ENCODE measurements at places on chromosomes 5 and 9.
A peak's percentile ranks its signal among the peaks of the same experiment; 100 is the strongest.

- no peak for DNase-seq
Observed at GRCh38 chr9:105449081-105449480, 1.2 kb downstream of the FSD1L start.

GRCh38 chr5:59789894-59790293 lies 103.6 kb downstream of the PDE4D start:
- no peak for DNase-seq

- DNase-seq = peak; percentile 12
Observed at GRCh38 chr5:6576861-6577501, 55.9 kb downstream of the NSUN2 start.

DNA sequence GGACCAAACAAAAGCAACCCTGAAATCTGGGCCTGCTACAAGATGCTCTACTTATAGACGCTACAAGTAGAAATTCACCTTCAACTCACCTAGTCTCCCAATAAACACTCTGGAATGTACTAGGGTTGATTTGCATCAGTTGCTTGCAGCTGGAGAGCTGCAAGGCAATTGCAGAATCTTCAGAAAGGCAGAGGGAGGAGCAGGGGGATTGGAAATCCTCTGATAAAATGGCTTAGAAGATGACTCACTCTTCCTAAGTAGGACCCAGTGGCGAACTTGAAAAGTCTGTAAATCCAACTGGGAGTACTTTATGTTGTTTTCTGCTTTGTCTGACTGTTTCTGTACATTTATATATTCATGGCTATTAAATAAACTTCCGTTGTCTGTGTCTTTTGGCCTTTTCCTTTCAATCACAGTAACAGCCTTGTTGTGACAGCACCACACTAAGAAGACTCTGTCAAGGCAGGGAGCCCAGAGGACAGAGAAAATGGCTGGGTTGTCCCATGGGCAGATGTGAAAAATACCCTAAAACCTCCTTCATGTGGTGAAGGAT lies 14.7 kb upstream of the MLLT3 start:
- DNase-seq = no peak

- DNase-seq = no peak
Observed at GRCh38 chr9:85594316-85594715, 147.4 kb downstream of the AGTPBP1 start.

DNA sequence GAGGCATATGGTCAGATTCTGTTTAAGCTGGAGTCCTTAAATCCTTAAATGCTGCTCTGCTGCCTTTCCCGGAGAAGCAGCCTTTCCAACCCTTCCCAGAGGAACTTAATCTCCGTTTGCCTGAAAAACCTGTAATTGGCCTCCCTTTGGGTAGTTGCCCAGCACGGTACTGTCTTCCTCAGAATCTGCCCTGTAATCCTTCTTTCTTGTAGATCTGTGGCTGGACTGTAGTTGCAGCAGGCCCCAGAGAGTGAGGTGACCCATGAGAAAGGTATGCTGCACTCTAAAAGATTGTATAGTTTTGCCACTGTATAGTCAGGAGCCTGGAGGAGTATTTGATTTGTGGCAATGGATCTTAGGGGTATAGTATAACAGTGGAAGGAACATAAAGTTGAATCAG lies 11.7 kb downstream of the SPIN1 start:
- DNase-seq = peak; percentile 44

- DNase-seq = no peak
Observed at GRCh38 chr9:33480976-33481375, 7.3 kb upstream of the NOL6 start.

DNA sequence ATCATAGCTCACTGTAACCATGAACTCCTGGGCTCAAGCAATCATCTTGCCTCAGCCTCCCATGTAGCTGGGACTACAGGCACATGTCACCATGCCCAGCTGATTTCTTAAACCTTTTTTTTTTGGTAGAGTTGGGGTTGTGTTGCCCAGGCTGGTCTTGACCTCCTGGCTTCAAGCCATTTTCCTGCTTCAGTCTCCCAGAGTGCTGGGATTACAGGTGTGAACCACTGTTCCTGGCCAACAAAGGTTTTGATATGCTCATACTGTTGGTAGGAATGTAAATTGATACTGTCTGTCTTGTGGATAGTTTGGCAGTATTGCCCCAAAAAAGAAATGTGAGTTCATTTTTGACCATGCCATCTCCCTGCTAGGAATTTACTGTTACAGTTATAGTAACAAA lies 77.4 kb upstream of the TMEM171 start:
- DNase-seq = no peak

GRCh38 chr5:157148734-157149615 lies 6.3 kb upstream of the MED7 start:
- peak; percentile 46 for DNase-seq

DNA sequence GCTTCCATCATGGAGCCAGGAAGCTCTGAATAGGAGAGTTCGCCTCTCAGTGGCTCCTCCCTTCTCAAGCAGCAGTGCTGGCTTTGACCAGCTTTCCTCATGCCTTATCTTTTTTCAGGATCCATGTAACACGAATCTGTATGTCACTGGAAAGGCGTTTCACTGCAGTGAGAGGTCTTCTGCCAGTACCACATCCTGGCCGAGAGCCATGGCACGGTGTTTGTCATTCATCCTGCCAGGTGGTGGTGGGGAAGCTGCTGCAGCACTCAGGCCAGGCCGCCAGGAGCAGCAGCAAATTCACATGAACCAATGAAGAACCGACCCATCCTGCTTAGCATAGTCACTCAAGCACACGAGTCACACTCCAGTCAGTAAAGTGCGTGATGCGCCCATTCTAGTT lies 179.0 kb downstream of the FANCC start:
- no peak for DNase-seq

DNA sequence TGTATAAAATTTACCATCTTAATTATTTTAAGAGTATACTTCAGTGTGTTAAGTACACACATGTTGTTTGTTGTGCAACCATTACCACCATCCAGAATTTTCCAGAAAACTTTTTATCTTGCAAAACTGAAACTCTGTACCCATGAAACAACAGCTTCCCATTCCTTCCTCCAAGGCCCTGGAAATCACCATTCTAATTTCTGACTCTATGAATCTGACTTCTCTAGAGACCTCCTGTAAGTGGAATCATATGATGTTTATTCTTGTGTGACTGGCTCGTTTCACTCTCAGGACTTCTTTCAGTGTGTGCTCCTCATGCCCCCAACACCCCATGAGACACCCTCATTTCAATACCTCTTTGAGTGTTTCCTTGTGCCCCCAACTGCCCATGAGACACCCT lies 60.4 kb upstream of the COL15A1 start:
- DNase-seq = no peak

DNA sequence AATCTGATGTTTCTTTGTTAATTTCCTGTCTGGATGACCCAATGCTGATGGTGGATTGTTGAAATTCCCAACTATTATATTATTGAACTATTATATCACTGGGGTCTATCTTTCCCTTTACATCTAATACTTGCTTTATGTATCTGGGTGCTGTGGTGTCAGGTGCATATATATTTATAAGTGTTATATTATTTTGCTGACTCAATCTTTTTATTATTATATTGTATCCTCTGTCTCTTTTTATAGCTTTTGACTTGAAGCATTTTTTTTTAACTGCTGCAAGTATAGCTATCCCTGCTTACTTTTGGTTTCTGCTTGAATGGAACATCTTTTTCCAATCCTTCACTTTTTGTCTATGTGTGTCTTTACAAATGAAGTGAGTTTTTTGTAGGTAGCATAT lies 255.9 kb downstream of the RAB3C start:
- no peak for DNase-seq

GRCh38 chr5:169331292-169331852 lies 30.4 kb upstream of the SLIT3 start:
- DNase-seq = no peak

DNA sequence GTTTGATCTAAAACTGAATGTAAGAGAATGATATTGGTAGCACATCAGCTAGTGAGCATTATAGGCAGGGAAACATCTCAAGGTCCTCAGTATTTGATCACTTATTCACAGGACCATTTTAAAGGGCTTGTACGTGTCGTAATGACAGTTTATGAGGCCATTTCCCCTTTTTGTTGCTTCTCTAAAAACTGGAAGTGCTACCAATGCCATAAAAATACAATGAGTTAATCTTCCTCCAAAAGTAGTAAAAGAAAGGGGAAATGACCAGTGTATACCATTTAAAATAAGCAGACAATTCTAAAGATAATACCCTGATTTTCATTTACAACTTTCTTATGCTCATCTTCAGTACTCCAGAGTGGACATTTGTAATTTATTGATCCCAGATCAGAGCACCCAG lies 285.8 kb upstream of the PCSK5 start:
- DNase-seq = no peak

- no peak for DNase-seq
Observed at GRCh38 chr5:29197631-29198454, 1995.6 kb upstream of the CDH6 start.

- DNase-seq = no peak
Observed at GRCh38 chr5:76402251-76402885, 717 bp upstream of the IQGAP2 start.

- no peak for DNase-seq
Observed at GRCh38 chr5:43358726-43359125, 45.5 kb upstream of the HMGCS1 start.

DNA sequence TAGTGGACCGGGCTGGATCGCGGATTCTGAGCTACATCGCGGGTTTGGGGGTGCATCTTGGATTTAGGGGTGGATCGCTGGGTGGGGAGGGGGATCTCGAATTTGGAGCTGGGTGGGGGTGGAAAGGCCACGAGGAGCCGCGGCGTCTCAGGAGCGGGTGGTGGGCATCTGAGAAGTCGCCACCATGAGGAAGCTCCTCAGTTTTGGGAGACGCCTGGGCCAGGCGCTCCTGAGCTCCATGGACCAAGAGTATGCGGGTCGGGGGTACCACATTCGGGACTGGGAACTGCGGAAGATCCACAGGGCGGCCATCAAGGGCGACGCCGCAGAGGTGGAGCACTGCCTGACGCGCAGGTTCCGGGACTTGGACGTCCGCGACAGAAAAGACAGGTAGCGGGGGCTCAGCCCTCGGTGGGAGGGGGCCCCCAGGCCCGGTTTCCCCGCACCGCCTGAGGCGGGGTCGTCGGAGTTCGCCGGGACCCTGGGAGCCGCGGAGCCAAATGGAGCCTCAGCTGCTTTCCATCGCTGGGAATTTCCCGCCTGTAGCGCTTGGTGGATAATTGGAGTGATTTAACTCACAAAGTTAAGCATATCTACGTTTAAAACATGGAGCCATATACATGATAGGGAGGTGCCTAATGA lies 376 bp downstream of the ANKRD18B start:
- DNase-seq = no peak

DNA sequence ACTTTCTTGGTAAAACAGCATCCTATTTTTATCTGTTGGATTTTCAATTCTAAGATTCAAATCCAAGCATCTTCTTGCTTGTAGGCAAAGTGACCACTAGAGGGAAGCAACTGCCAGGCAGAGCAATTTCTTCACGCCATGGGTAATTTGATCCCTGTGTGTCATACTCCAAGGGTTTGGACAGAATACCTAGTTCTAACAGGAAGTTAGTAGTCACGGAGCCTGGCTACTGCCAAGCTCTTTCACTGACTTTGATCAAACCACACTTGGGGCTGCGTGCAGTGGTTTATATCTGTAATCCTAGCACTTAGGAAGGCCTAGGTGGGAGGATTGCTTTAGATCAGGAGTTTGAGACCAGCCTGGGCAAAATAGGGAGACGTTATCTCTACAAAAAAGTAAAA lies 473.6 kb upstream of the TNC start:
- DNase-seq = peak; percentile 98

DNA sequence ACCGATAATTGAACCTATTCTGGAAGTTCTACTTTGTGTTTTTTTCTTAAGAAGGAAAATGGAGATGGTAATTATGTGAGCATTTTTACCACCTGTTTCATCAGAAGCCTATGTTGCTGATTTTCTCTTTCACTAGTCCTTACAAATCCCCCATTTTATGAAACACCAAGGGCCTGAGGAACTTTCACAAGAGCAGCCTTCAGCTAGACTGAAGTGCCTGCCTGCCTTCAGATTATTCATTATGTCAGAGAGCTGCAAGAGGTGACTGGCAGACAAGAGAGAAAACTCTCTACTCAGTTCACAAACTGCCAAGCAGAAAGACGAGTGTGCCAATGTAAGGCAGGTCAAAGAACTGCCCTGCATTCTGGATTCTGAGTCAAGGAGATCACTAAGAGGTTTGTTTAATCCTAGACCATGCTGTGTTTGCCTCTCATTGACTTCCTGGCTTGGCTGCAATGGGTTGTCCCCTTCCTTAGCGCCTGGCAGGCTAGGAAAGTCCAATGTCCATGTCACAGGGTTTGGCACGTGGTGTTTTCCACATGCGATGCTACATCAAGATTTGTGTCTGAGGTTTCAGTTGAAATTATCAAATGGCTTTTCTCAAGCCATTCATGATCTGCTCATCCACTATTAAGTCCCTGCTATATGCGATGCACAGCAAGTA lies 143.3 kb downstream of the CDC42SE2 start:
- no peak for DNase-seq

- DNase-seq = no peak
Observed at GRCh38 chr5:130043834-130044233, 139.6 kb downstream of the CHSY3 start.

DNA sequence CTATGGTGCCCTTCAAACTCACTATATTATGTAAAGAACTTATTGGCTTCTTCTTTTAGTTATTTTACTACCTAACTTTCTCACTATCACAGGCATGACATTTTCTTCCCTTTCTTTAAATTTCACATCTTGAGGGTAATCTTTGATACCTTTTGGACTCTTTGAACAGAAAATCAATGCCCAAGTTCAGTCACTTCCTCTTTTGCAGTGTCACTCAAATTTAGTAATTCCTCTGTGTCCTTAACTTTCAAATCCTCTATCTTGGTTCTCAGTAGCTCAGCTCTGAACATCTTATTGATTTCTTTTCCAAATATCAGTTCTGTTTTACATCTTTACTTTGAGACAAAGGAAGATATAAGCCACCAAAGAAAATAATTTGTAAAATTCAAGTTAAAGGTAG lies 25.5 kb downstream of the CNTLN start:
- no peak for DNase-seq

GRCh38 chr9:6656614-6657300 lies 11.2 kb upstream of the GLDC start:
- DNase-seq = no peak

GRCh38 chr5:170534177-170534576 lies 30.4 kb downstream of the KCNIP1 start:
- no peak for DNase-seq

DNA sequence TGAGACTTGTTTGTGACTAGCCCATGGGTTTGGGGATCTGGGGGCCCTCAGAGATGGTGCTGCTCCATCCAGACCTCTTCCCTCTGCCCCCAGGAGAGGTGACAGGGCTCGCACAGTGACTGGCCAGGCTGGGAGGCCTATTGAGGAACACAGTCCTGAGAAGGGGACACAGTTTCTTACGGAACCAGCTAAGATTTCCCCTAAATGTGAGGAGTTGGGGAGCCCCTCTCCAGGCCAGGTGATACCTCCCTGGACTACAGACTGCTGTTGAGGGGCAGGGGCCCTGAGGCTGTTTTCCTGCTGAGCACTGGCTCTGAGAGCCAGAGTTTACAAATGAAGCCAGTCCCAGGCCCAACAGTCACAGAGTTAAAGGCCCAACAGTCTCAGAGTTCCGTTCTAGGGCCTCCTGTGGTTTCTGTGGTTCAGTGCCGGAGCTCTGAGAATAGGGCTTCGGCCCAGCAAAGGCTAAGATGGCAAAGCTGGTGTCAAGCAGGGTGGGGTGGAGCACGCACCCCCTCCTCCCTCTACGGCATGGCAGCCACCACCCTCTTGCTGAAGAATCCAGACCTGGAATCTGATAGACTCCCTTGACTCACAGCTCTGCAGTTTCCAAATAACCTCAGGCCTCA lies 1.1 kb upstream of the SEMA4D start:
- DNase-seq = no peak

- no peak for DNase-seq
Observed at GRCh38 chr9:124079176-124079925, 67.8 kb downstream of the LHX2 start.

GRCh38 chr5:82794876-82795275 lies 282.3 kb downstream of the TMEM167A start:
- DNase-seq = no peak
